Fibroblast of skin of right biceps (primary cell): ENCODE measurements at places on chromosomes 6 and 20.

- peak; percentile 83 for DNase-seq
Measured at GRCh38 chr6:157226026-157226625, 97.2 kb downstream of the TMEM242 start.

GRCh38 chr6:118313208-118313607, 234.9 kb upstream of the PLN start:
- no peak for DNase-seq

- DNase-seq = peak; percentile 24
Measured at GRCh38 chr6:109202409-109203264, 107.3 kb downstream of the CEP57L1 start.

GRCh38 chr6:8821981-8822381, 386.6 kb upstream of the SLC35B3 start:
- peak; percentile 13 for DNase-seq

DNA sequence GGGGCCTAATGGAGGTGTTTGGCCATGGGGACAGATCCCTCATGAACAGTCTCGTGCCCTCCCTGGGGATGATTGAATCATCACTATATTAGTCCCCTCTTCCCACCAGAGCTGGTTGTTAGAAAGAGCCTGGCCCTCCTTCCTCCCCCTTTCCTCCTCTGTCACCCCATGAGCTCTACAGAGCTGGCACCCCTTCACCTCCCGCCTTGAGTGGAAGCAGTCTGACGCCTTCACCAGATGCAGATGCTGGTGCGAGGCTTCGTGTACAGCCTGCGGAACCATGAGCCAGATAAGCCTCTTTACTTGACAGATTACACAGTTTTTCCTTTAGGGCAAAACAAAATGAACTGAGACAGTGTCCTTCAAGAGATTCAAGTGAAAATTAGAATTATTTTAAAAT, 74.4 kb upstream of the RIPOR2 start:
- DNase-seq = no peak
